ENCODE measurements at places on chromosomes 7 and 10. TPM values are rescaled to one million over a fixed set of nuclear protein-coding genes. Genes with fewer than 3 reads are reported as not detected.

DNA sequence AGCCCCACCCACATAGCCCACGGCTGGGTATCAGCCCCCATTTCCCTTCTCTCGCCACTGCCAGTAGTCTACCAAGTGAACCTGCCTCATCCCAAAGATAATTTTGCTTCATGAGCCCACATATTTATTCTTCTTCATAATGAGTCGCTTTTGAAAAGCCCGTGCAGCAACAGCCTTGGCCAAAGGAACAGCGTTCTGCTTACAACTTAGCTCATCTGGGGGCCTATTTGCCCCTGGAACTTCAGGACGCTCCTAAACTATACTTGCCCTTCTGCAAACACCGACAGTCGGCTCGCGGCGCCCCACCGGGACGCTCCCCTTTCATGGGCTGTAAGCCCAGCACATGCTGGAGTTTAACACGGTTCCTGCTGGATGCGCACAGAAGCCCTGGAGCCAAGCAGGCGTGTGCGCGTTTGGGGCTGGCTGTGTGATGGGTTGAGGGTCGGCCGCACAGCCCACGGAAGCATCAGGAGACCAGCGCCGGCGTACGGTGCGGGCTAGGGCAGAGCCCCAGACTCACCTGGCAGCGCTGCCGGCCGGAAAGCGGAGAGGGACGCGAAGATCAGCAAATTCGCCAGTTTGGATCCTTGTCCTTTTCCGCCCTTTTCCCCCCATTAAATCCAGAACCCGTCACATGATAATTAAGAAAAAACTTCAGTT lies 370 bp downstream of the TMEM60 start:
- peaks cover 43% of the 10 kb centered on the region for H3K4me1 ChIP-seq
- H3K4me3 ChIP-seq: peak overlapping the region; percentile 94
- peaks cover 2% of the 10 kb centered on the region for H3K36me3 ChIP-seq
- no peak for DNase-seq

DNA sequence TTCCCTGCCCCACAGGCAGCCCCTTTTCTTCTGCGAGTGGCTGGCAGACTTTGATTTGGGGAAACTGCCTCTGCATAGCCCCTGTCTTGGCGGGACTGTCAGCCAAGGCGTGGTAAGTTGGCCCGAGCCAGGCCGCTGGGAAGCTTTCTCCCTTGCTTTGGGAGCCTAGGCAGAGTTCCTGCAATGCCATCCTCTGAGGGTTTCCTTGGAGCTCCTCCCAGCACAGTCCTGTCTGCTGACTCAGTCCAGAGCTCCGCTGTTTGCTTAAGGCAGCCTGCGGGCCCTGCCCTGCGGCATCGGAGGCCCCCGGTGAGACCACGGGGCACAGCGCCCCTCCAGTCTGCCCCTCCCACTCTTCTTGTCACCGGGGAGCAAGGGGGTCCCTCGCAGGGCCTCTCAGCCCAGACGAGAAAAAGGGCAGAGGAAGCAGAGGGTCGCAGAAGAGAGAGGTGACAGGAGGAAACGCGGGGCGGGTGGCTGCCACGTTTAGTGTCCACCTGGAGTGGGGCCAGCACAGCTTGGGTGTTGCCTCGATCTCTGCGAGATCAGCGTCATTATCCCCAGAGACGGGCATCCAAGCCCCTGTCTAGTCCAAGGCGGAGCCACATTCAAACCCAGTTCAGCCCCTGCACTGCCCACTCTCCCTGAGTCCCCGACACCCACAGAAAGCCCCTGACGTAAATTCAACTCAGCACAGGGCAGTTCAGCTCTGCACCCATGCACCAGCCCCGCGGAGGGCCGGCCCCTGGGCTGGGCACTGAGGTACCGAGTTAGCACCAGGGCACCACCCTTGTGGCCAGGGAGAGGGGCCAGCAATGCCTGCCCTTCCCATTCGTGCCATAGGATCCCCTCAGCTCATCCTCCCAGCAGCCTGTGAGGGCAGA lies 59.0 kb upstream of the CHST15 start:
- H3K36me3 ChIP-seq: no peaks in the 10 kb centered on the region
- peak; percentile 30 for DNase-seq
- no peak overlapping the region for H3K4me3 ChIP-seq
- no peak overlapping the region for H3K27ac ChIP-seq
- no peaks in the 10 kb centered on the region for H3K27me3 ChIP-seq

HTR5A gene
- not detected for polyA plus RNA-seq

PAXIP1 gene
- 9.6 TPM for polyA plus RNA-seq

FANK1 gene
- polyA plus RNA-seq: 0.23 TPM

PCDH15 gene
- polyA plus RNA-seq: not detected

Data from B cell (primary cell).